ENCODE measurements at places on chromosomes 4 and X.

- DNase-seq, result no peak
Observed at GRCh38 chr4:138404251-138404650, 162.1 kb upstream of the SLC7A11 start.

- DNase-seq, result no peak
Observed at GRCh38 chrX:13482746-13483541, 86.5 kb upstream of the EGFL6 start.

GRCh38 chr4:56821381-56822243 lies at the start of gene SPINK2:
TSS of gene SPINK2 (minus strand) at chr4:56821701. CDS start at chr4:56821662, 39 bp downstream.
- no peak for DNase-seq

- no peak for DNase-seq
Observed at GRCh38 chrX:41512394-41512793, 65.3 kb downstream of the NYX start.

DNA sequence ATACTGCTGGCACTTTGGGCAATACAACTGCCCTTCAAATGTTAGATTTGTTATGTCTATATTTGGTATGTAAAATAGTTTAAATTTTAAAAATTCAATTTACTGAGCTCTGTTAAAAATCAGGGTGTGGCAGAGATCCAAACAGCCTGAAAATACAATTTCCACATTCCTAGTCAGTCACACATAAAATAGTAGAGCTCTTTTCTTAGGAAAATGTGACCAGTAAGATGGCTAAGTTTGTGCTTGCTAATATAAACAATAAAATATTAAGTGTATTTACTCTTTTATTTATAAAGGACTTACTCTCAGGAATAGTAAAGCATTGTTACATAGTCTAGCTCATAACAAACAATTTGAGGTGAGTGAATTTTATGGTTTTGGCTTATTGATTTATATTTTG lies 200.2 kb downstream of the DKK2 start:
- DNase-seq, result no peak

DNA sequence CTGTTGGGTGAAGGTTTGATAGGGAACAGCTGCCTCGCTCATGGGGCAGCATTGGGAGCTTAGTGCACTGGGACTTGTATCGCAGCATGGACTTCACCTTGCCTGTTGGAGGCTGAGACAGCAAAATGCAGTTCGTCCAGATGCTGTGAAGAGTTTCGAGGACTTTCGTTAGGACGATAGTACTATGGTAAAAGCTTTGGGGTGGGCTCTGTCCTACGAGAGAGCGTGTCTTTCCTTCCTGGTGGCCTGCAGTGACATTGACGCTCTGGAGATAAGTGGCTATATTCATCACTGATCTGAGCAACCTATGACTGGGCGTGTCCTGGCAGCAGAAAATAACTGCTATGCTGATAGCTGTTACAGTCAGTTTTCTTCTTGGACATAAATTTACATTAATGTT lies 44.8 kb downstream of the ARHGAP10 start:
- DNase-seq, result no peak

- no peak for DNase-seq
Observed at GRCh38 chr4:158018221-158018830, 154.5 kb downstream of the GASK1B start.

- no peak for DNase-seq
Observed at GRCh38 chr4:27194599-27195176, 334.0 kb downstream of the STIM2 start.

DNA sequence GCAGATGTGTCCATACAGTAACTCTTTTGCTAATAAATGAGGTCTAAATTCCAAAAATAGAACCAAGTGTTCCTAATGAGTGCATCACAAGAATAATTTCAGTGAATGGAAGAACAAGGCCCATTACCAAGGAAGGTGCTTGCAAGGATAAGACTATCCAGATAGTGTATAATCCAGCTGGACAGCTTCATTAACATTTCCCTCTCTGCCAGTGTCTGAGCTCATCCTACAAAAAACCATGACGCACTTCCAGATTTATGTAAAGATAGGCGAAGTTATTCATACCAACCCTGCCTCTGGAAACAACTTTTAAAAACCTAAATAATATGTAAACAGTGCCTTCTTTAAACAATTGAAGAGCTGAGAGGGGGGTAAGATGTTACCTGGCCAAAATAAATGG lies 177.9 kb upstream of the STK26 start:
- DNase-seq, result no peak

- DNase-seq, result peak; percentile 53
Observed at GRCh38 chr4:83109480-83110222, 4.9 kb downstream of the PLAC8 start.

- DNase-seq, result no peak
Observed at GRCh38 chr4:172155838-172156345, 342.7 kb downstream of the GALNTL6 start.

GRCh38 chr4:121421594-121421993 lies 40.8 kb upstream of the QRFPR start:
- no peak for DNase-seq

DNA sequence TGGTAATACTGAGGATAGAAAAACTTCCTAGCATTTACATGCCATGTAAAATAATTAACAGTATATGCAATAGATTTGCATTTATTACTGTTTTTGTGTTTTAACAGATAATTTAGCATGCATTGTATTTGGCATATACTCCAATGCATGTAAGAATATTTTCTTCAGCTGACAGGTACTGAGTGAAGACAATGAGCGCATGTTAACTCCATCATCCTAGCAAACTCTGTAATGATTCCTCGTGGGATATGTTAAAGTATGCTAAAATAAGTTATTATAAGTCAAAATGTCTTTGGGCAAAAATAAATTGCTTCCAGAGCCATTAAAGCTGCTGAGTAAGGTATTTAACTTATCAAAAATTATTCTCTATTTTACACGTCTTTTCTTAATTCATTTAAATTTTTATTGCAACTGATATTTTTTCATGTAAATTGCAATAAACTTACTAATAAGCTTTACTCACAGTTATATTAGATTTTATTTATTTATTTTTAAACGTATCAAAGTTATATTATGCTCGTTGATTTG lies 616.4 kb upstream of the NDST4 start:
- no peak for DNase-seq

GRCh38 chr4:3494462-3494871 lies 31.4 kb downstream of the DOK7 start:
- no peak for DNase-seq

GRCh38 chrX:48196745-48197201 lies at the start of gene SSX5:
TSS of gene SSX5 (minus strand) at chrX:48196795. CDS start at chrX:48195358, 1,437 bp downstream.
- no peak for DNase-seq

DNA sequence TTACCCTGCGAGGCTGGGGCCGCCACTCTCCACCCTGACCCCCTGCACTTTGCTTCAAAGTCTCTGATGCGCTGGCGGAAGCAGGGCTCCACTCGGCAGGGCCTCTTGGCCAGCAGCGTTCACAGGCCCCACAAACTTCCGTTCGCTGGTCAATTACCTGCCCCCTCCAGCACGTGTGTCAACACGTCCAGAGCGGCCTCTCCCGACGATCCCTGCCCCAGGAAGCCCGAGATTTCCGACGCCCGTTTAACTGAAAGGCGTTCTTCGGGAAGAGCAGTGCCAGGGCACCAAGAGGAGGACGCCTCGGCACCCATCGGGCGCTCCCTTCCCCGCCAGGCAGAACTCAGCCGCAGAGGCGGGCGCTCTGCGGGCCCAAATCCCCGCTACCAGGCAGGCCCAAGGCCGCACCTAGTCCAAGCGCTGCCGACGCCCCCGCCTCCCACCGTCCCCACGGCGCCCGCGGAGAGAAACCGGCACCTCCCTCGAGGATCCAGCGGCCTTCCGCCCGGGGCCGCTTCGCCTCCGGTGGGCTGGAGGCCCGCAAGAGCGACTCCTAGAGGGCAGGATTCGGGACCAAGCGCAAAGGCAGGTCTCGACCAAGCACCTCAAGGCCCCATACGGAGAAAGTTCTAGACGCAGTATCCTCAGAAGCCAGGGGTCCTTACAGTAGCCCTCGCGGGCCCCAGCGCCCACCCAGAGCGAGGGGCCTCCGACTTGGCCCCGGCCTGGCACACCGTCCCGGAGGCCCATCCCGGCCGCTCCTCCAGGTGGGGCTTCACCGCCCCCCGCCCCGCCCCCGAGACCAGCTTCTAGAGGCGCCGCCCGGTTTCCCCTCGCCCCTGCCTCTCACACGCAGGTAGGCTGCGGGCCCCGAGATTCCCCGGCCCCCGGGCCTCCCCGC lies 586 bp downstream of the BCAP31 start:
- no peak for DNase-seq

- peak; percentile 60 for DNase-seq
Observed at GRCh38 chr4:73345399-73345975, 58.6 kb upstream of the ALB start.

DNA sequence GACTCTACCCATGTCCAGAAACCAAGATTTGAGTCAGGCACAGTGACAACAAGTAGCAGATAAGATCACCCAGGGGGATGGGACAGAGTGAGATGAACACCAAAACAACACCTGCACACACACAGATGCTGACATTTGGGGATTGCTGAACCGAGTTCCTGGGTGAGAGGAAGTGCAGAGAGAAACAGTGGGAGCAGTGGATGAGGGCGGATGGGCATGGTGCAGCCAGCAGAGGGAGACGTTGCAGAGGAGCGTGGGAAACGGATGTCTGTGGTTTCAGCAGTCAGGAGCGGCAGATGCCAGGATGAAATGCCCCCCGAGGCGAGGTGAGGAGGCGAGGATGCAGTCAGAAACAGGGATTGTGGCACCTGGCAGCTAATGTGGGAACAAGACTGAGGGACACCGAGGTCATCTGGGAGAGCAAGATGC lies 78.6 kb upstream of the STS start:
- DNase-seq, result no peak

- DNase-seq, result no peak
Observed at GRCh38 chrX:123899701-123900100, 39.8 kb downstream of the XIAP start.

GRCh38 chrX:16307950-16308349 lies 140.7 kb downstream of the MAGEB17 start:
- DNase-seq, result no peak

Measured in kidney glomerular epithelial cell (primary cell).